ENCODE measurements at places on chromosomes 3 and 15.

DNA sequence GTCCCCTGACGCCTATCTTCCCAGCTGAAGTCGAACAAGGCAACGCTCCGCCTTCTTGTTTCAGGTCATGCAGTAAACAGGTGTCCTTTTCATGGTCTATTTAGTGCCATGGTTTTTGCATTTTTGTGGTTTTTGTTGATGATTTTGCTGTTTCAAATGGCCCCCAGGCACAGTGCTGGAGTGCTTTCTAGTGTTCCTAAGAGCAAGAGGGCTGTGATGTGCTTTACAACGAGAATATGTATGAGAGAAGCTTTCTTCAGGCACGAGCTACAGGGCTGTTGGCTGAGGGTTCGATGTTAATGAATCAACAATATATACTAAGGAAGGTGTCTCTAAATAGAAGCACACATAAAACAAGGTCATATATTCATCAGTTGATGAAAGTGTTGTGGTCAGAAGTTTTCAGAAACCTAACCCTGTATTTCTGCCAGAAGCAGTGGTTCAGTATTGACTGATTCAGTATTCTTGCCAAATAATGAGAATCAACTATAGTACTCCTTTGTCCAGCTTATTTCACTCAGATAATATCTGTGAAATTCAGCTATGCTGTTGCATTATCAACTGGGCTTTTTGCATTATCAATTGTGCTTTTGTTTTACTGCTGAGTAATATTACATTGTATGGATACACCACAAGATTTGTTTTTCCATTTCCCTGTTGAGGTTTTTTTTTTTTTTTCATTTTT, 18.5 kb downstream of the LIMD1 start:
- no peak for DNase-seq

GRCh38 chr3:17115186-17115585, 230.4 kb downstream of the PLCL2 start:
- DNase-seq = no peak

- DNase-seq = no peak
These were observed 79.8 kb downstream of the RFTN1 start for GRCh38 chr3:16433701-16434151.

DNA sequence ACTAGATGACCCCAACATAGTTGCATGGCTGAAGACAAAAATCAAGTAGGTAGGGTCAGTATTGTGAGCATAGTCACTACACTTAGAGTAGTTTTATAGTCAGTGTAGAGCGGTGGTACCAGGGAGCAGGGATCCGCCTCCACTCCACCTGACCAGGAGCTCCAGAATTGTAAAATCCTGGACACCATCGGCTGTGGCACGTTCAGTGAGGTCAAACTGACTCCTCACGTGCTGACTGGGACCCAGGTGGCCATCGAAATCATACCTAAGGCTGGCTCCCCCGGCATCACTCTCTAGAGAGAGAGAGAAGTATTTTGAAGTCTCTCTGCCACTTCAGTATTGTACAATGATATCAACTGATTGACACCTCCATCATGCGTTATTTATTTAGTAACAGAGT, 59.7 kb upstream of the TAMM41 start:
- DNase-seq = no peak

DNA sequence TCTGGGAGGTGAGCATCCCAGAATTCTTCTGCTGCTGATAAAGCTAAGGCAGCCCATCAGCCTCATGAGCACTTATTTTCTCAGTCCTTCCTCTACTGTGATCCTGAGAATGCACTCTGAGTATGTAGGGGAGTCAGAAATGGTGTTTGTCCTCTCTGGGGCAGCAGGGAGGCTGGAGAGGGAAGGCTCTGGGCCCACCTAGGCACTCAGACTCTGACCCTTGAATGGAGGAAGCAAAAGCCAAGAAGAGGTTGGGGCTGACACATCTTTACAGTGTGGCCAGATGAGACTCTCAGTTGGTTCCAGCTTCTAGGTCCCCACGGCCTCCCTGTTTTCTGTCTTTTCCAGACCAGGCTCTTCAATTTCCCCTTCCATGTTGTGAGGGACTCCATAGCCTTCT, 36.1 kb upstream of the BLM start:
- DNase-seq = no peak

DNA sequence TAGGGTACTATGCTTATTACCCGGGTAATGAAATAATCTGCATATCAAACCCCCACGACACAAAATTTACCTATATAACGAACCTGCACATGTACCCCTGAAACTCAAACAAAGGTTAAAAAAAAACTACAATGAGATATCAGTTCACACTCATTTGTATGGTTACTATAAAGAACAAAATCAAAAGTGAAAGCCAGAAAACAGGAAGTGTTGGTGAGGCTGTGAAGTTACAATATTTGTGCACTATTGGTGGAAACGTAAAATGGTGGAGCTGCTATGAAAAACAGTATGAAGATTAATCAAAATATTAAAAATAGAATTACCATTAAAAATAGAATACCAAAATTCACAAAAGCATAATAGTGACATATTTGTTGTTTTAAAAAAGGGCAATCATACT, 128.9 kb downstream of the ZIC1 start:
- DNase-seq = no peak

DNA sequence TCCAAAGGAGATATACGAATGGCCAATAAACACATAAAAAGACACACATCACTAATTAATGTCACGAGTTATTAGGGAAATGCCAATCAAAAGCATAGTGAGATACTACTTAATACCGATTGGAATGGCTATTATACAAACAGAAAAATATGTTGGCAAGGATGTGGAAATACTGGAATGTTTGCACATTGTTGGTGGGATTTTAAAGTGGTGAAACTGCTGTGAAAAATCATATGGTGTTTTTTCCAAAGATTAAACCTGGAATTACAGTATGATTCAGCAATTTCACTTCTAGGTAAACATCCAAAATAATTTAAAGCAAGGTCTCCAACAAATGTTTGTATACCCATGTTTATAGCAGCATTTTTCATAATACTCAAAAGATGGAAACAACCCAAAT, 765.5 kb downstream of the VGLL3 start:
- DNase-seq = no peak

GRCh38 chr15:60945196-60945595, 283.9 kb downstream of the RORA start:
- no peak for DNase-seq

GRCh38 chr15:62727501-62727900, 315.0 kb upstream of the TPM1 start:
- DNase-seq = no peak

DNA sequence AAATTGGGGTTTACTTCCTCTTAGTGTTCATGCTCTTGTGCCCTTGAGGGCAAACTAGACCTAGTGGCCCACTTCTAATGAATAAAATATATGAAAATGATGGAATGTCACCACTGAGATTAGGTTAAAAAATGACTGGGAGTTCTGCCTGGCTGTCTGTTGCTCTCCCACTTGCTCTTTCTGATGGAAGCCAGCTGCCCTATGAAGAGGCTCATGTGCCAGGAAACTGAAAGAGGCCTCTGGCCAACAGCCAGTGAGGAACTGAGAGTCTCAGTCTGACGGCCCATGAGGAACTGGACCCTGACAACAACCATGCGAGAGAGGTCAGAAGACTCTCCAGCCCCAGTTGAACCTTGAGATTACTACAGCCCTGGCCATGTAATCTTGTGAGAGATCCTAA, 107.1 kb upstream of the FHIT start:
- DNase-seq = peak; percentile 5

DNA sequence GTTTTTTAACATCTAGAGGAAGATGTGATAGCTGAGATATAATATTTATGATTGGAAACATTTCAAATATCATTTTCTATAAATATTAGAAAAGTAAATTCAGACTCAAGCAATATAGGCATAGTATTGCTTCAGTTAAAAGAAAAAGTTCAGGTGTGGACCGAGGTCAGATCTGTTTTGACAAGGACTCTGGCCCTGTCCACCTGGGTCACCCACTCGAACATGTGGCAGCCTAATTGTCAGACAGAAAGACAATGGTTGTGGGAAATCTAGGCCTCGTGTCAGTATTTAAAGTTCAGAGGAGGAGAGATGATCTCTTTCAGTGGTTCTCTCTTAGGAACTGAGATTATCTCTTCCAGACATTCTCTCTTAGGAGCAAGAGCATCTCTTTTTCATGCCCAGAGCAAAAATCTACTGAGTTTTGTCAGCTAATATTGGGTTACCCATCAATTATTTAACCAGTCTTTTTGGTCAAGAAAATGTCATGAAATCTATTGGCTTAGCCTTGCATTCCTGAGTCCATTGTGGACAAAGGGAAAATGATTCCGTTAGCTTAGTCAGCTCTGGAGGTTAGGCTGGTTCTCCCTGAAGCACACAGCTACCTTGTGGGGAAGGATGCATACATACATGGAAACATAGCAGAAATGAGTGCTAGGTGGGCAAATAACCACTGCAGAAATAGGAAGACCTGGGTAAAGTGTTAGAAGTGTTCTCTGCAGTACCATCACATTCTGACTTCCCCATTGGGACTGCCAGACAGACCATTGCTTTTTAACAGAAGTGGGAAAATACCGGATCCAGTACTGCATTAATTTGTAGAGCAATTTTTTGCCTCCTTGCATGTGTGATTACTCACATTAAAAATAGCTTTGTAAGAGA, 343.3 kb downstream of the GRM7 start:
- DNase-seq = no peak

DNA sequence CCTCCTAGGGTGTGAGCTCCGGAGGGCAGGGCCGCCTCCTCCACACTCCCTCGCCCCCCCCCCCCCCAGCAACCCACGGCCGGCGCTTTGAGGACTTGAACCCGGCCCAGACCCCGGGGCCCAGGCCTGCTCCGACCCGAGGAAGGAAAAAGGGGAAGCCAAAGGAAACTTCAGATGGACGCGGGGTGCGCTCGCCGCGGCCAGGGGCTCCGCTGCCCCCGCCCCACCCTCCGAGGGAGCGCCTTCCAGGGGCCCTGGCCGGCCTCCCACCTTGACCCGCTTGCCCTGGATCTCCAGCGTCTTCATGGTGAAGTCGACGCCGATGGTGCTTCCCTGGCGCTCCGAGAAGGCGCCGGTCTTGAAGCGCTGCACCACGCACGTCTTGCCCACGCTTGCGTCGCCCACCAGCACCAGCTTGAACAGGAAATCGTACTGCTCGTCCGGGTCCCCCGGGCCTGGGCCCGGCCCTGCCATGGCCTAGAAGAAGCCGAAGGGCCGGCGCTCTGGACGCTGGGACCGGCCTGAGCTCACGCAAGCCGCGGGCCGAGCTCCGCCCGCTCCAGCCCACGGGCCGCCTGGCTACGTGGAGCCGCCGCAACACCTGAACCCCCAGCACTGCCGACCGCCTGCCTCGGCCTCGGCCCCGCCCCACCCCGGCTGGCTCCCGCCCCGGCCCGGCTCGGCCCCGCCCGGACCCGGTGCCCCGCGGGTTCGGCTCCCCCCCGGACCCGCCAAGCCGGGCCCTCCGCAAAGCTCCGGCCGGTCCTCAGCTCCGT, 400 bp downstream of the RAB43 start:
- no peak for DNase-seq

GRCh38 chr3:160935413-160936095, 169.6 kb downstream of the B3GALNT1 start:
- DNase-seq = no peak

GRCh38 chr3:113054552-113054951, 63.8 kb downstream of the GTPBP8 start:
- no peak for DNase-seq

- no peak for DNase-seq
These were observed 95.6 kb upstream of the THRB start for GRCh38 chr3:24589931-24590880.

- DNase-seq = no peak
These were observed 158.6 kb downstream of the THSD4 start for GRCh38 chr15:71273731-71274447.

DNA sequence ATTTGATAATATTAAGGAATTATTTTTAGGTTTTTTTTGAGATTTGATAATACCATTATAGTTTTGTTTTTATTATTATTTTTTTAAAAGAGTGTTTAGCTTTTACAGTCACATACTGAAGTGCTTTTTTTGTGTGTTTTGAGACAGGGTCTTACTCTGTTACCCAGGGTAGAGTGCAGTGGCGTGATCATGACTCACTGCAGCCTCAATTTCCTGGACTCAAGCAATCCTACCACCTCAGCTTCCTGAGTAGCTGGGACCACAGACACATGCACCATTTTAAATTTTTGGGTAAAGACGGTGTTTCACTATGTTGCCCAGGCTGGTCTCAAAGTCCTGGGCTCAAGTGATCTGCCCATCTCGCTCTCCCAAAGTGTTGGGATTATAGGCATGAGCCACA, 73.0 kb downstream of the SUMF1 start:
- DNase-seq = peak; percentile 34

GRCh38 chr3:121989943-121990342, 32.1 kb downstream of the ILDR1 start:
- no peak for DNase-seq

GRCh38 chr15:95501865-95502264, 828.6 kb upstream of the NR2F2 start:
- no peak for DNase-seq

DNA sequence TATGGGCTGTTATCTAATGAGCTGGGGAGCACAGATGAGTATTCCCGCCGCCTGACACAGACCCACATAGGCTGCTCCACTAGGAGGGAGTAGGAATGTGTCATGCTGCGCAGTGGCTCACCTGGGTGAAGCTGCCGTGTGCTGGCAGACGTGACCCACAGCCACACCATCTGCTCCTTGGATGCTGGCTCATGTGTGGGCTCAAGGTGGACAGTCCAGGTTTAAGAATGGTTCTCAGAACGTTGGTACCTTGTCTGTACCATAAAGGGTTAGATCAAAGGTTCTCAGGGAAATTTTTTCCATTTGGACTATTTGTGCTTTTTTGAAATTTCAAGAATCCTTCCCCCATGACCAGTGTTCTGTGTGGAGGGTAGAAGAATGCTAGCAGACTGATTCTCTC, 338.9 kb upstream of the TRIM42 start:
- no peak for DNase-seq

DNA sequence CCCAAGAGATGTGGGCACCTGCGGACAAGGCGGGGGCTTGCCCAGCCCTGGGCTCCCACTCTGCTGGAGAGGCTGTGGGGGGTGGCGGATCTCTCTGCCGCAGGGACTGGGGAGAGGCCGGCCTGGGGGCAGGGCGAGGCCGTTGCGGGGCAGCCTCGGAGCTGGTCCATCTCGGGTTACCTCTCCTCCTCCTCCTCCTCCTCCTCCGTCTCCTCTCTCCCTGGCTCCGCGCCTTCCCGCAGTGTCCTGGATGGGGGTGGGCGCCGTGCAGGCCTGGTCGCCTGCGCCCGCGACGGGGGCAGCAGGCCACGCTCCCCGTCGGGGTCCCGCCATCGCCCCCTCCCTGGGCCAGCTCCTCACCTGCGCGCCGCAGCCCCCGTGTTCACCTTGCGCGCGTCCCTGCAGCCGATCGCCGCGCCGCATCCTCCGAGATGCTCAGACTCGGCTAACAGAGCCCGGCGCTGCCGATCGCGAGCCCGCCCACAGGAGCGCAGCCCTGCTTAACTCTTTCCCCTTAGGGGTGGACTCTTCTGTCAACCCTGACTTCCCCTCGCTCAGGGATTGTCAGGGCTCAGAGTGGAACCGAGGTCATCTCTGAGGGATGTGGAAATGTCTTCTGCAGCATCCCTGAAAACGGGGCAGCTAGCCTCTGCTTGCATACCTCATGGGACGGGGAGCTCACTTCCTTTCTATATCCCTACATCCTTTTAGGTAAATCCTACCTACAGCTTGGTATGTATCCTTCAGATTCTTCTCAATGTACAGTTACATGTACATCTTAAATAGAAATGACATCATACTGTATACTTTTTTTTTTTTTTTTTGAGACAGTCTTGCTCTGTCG, at the start of gene PRRT3:
Gene PRRT3 (minus strand): TSS at position 447 of the 844 bp plus-strand sequence. CDS start 2,293 bp downstream, outside the sequence.
- DNase-seq = peak; percentile 51

GRCh38 chr15:65914981-65915925, 46.0 kb downstream of the RAB11A start:
- DNase-seq = no peak

Measured in CD4-positive, alpha-beta T cell treated with Interleukin-17A for 1 hour (primary cell).